ENCODE measurements at places on chromosomes 2 and 18.
A peak's percentile ranks its signal among the peaks of the same experiment; 100 is the strongest.

- DNase-seq = no peak
These were observed 85.7 kb upstream of the FRZB start for GRCh38 chr2:182951948-182952663.

GRCh38 chr2:227717687-227718567 lies at the start of gene SLC19A3:
Gene SLC19A3, minus strand, starts transcription at chr2:227718028. Its CDS starts 15,710 bp downstream, at chr2:227702318.
- no peak for DNase-seq

DNA sequence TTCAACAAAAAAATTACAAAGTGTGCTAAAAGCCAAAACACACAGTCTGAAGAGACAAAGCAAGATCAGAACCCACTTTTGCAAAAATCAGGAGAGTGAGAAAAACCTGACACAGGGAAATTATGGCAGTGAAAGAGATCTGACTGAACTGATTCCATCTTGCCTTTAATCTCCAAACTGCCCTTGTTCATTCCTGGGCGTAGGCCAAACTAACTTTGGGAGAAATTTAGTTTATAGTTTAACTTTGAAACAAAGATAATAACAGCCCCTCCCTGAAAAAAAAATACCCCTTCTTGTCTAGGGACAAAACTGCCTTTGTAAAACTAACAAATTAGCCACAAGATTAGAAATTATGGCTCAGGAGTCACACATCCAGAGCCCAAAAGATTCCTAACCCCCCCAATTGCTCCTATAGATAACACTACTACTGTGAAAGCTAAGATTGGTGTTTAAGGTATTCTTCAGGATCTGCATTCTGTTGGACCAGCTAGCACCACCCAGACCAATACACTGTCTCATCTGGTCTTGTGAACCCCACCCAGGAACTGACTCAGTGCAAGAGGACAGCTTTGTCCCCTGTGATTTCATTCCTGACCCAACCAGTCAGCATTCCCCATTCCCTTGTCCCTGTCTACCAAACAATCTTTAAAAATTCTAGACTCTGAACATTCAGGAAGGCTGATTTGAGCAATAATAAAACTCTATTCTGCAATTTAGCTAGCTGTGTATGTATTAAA lies 226.1 kb upstream of the SH3BP4 start:
- DNase-seq = peak; percentile 10

- no peak for DNase-seq
These were observed 24.8 kb upstream of the GALNT14 start for GRCh38 chr2:31163011-31163539.

DNA sequence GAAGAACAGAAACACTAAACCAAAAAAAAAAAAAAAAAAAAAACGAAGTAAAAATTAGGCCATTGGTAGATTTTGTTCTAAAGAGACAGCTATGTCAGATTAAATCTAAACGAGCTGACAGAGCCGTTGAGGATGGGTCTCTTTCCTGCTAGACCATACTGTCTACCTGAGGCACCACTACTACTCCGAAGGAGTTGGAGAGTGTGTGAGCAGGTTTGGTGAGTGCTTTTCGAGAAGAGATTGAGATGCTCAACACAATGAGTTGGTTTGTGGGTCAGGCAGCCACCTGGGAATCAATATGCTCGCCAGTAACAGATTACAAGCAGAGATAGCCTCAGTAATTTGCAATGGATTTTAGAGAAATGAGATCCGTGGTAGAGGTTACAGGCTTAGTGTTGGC lies 281.5 kb upstream of the EPAS1 start:
- no peak for DNase-seq

DNA sequence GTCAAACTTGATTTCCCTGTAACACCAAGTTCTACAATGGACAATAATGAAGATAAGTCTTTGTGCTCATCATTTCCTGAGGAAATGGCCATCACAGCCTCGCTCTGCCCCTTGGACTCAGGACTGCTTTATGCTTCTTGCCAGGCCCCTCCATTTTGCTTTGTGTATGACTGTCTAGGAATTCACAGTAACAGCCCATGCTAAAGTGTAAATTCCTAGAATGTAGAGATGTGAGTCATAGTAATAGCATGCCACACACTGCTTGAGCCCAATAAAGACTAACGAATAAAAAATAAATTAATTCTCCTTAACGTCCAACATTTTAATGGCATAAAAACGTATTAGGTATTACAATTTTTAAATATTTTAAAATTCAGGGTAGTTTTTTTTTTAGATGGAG lies 226.5 kb downstream of the PID1 start:
- DNase-seq = peak; percentile 30

- no peak for DNase-seq
These were observed 400.5 kb upstream of the FSIP2 start for GRCh38 chr2:185338104-185338503.

- peak; percentile 58 for DNase-seq
These were observed 528 bp upstream of the PCGF1 start for GRCh38 chr2:74507926-74508520.

- DNase-seq = no peak
These were observed 127.3 kb downstream of the HDAC4 start for GRCh38 chr2:239273280-239274234.

DNA sequence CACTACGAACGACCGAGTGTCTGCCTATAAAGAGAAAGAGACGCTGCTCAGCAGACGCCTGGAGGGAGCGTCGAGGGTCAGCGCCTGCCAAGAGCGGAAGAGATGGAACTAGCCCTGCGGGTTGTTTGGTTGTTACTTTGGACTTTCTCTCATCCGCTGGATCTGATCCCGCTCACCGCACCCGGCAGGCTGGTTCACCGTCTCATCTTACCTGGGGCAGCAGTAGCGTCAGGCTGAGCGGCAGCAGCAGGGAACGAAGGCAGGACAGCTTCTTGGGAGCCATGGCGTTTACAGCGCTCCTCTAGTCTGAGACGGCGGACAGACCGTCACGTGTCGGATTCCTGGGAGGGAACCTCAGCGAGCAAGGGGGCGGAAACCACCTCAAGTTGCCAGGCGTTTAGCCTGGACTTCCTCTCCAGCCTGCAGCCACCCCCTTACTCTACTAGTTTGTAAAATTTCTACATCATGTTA lies 1.9 kb downstream of the GLB1L start:
- no peak for DNase-seq

DNA sequence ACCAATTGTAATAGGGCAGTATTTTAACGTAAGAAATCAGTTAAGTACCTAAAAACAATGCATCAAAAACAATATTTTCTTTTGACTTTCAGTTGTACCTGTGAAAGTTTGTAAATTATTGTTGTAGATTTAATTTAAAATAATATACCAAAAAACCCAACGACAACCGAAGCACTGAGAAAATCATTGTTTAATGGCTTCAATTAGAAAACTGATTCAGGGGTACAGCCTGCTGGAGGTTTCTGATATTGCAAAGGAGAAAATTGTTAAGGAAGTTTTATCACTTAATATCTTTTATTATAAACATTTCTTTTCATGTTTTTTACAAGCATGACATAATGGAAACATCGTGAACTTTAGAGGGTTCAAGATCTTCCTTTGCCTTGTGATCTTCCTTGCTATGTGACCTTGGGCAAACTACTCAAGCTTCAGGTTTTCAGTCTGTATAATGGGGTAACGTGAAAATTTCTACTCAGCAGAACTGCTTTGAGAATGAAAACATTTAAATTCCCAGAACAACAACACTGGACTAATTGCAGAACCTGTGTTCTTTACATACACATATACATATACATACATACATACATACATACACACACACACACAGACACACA lies 76.3 kb upstream of the GLS start:
- DNase-seq = peak; percentile 36

GRCh38 chr2:130864830-130865800 lies 28.4 kb downstream of the ARHGEF4 start:
- no peak for DNase-seq

- no peak for DNase-seq
These were observed 19.6 kb upstream of the NDUFV2 start for GRCh38 chr18:9082711-9083510.

GRCh38 chr2:26430826-26431225 lies 29.1 kb downstream of the DRC1 start:
- DNase-seq = peak; percentile 29

- DNase-seq = peak; percentile 90
These were observed 62.1 kb upstream of the SLC16A14 start for GRCh38 chr2:230130668-230131364.
